Foreskin keratinocyte (primary cell): ENCODE measurements at places on chromosomes 16 and 17.

DNA sequence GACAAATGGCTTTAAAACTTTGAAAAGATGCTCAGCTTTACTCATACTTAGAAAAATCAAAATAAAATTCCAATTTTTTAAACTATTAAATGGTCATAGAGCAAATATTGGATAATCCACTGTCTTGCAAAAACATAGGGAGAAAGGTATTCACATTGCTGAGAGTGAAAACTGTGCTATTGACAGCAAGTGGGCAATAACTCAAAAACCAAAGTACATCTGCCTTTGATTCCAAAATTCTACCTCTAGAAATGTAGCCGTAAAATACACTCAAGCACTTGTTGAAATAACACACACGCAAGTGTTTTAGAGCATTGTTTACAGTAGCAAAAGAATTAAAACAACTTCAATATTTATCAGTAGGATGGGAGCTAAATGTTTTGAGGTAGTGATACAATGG lies 210.6 kb upstream of the HS3ST3A1 start:
- DNase-seq, result no peak

DNA sequence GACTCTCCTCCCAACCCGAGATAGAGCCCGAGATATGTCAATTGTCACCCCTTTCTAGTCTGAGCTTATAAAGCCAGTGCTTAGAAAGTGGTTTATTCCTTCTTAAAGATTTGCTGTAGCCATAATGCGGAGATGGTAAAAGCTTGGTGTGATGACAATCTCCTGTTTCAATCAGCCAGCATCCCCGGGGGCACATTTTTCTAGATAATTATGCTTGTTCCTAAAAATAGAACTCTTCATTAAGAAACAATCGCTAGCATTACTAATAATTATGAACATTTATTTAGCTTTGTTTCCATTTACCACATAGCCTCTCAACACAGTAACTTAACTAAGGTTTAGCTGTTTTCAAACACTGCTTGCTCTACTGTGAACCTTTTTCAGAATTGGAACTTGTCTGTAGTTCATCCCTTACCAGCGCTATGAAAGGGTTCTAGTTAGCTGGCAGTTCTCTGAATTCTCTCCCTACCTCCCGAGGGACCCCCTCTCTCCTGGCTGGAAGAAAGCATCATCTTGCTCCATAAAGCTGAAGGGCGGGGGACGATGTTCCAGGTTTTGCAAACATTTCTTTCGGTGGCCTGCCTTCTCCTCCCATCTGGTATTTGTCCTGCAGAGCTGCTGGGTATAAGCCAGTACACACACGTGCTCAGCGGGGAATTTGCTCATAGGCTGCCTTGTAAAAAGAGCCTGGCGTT lies 922 bp upstream of the MRPL58 start:
- no peak for DNase-seq

- no peak for DNase-seq
Observed at GRCh38 chr17:50173335-50173941, 7.6 kb downstream of the SGCA start.

- DNase-seq, result no peak
Observed at GRCh38 chr17:27554152-27554551, 76.8 kb upstream of the LGALS9 start.

DNA sequence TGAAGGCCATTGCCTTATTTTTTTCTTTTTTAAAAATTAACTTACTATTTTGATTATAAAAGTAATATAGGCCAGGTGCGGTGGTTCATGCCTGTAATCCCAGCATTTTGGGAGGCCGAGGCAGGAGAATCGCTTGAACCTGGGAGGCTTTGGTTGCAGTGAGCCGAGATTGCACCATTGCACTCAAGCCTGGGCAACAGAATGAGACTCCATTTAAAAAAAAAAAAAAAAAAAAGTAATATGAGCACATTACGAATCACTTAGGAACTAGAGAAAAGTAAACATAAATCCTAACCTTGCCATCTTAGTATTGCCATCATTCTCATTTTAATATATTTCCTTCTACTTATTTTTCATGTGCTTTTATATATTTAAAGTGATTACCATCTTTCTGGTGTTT lies 12.9 kb upstream of the TACO1 start:
- no peak for DNase-seq

DNA sequence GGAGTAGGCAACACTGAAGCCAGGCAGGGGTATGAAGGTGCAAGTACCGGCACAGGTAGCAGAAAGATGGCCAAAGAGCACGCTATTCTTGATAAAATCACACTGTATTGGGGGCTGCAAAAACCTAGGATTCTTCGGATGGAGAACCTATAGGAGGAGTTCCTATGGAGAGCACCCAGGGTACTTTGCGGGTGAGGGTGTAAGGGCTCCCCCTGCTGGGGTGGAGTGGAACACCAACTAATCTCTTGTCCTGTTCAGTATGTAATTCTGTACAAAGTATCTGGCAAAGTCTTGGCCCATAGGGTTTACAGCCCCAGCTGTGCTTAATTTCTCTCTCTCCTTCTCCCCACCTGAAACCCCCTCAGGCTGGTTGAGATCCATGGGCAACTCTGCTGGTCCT lies 393.1 kb upstream of the ASIC2 start:
- no peak for DNase-seq

- peak; percentile 53 for DNase-seq
Observed at GRCh38 chr17:44071772-44072171, 1.2 kb downstream of the G6PC3 start.

- DNase-seq, result no peak
Observed at GRCh38 chr16:76984196-76984595, 206.8 kb upstream of the MON1B start.

DNA sequence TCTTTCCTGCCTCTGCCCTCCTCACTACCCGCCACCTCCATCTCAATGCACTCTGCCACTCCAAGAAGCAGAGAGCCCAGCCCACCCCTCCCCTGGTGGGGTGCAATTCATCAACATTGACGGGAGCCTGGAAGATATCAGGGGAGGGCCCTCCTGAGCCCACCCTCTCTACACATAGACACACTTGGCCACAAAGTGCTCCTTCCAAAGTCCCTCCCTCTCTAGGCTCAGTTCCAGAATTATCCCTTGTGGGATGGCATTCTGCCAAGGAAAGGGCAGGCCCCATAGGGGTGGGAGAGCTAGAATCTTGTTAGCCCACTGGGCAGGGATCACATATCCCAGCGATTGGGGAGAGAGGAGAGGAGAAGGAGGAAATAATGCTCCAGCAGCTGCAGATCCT lies 66.2 kb downstream of the TMEM132E start:
- DNase-seq, result no peak

GRCh38 chr16:29757950-29758466 lies 12.2 kb upstream of the C16orf54 start:
- peak; percentile 31 for DNase-seq

DNA sequence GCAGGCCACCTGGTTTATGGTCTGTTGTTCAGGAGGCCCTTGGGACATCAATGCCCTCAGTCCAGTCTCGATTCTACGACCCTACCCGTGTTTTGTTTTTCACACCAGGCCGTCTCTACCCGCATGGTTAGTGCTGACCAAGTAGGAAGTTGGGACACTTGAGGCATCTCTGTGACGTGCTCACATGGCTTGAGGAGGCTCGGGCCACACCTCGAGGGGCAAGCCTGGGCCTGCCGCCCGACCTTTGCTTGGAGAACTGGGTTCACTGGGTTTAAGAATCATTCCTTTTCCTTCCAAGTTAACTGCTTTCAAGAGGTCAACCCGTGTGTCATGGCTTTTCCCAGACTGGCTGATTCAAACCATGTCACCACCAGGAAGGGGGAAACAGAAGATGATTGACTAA lies 86.8 kb downstream of the CMIP start:
- DNase-seq, result peak; percentile 99

GRCh38 chr17:2366747-2367494 lies 29.6 kb downstream of the SGSM2 start:
- DNase-seq, result no peak

GRCh38 chr17:80365983-80366382 lies 49.0 kb upstream of the ENDOV start:
- no peak for DNase-seq

GRCh38 chr17:18960803-18961511 lies 9.0 kb downstream of the SLC5A10 start:
- DNase-seq, result no peak

GRCh38 chr17:42266918-42267766 lies 9.0 kb downstream of the STAT5B start:
- peak; percentile 56 for DNase-seq

GRCh38 chr16:88170528-88170991 lies 212.2 kb upstream of the ZNF469 start:
- DNase-seq, result peak; percentile 45

DNA sequence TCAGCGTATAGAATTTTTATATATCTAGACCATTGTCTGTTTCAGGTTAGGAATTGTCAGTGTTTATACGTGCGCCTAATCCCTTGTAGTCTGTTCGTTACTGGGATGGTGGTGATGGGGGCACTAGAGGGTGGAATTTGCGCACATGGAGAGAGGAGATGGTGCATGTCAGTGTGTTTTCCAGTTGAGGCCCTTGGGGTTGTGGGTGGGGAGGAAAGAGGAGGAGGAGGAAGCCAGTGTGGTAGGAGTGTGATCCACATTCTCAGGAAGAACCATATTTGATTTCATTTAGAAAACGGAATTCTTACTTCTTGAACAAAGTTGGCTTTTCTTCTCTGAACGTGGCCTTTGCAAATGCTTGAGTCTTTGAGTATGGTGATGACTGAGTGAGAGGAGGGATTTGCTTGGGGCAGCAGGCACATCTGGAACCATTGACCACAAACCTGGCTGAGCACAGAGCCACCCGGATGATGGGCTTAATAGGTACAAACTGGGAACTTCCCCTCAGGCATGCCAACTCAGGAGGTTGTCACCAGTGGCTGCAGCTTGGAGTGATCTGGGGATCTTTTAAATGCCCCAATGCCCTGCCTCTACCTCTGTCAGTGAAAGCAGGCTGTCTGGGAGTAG lies 98.9 kb downstream of the PRKCB start:
- no peak for DNase-seq

DNA sequence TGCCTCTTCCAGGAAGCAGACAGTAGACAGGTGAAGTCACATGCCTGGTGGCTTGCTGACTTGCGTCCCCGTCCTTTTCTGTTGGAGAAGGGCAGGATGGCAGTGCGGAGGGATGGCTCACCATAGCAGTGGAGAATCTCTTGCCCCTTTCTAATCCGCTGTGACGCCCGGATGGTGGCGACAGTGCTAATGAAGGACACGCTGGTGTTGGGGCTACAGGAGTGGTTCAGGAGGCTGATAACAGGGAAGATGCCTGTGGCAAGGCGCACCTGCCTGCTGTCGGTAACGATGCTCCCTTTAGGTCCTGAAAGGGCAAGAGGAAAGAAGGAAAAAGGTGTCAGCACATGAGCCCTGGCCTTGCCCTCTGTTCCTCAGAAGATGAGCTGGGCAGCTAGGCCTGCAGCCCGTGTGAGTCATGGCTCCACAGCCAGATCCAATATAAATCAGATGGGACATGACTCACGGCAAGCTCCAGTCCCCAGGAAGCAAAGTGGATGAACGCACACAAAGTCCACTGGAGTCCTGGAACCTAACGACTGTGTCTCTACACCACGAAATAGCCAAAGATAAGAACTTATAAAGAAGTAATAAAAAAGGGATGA lies 25.5 kb downstream of the SERPINF1 start:
- no peak for DNase-seq

GRCh38 chr17:9115214-9116191 lies 94.2 kb downstream of the NTN1 start:
- no peak for DNase-seq

- DNase-seq, result no peak
Observed at GRCh38 chr17:34436607-34437006, 73.6 kb upstream of the CCL1 start.

- DNase-seq, result no peak
Observed at GRCh38 chr17:49880291-49881053, 32.6 kb upstream of the TAC4 start.

GRCh38 chr17:40452216-40452787 lies 9.1 kb downstream of the IGFBP4 start:
- no peak for DNase-seq

DNA sequence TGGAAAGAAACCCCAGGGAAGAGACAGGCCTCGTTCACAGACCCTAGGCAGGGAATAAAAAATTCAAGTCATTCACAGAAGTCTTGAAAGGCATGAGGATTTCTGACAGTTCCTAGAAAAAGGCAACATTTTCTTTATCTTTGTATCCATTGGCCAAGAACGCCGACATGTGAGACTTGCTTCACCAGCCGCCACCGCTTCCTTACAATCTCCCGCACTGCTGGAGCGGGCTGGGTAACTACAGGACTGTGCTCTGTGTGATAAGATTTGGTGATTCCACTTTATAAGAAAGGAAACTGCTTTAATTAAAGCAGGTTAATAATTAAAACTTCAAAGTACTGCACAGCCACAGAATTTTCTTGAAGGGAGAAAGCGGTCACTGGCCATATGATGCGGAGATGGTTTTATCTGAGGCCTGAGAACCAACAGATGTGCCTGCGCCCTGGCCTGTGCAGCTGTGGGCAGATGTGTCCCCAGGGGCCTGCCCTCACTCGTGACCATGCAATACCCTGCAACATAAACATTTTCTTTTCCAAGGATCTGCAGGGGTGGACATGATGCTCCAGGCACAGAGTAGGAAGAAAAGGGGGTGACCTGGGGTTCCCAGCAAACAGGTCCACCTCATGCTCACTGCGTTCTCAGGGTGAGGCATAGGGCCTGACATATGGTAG lies 13.0 kb upstream of the LGALS3BP start:
- DNase-seq, result no peak

DNA sequence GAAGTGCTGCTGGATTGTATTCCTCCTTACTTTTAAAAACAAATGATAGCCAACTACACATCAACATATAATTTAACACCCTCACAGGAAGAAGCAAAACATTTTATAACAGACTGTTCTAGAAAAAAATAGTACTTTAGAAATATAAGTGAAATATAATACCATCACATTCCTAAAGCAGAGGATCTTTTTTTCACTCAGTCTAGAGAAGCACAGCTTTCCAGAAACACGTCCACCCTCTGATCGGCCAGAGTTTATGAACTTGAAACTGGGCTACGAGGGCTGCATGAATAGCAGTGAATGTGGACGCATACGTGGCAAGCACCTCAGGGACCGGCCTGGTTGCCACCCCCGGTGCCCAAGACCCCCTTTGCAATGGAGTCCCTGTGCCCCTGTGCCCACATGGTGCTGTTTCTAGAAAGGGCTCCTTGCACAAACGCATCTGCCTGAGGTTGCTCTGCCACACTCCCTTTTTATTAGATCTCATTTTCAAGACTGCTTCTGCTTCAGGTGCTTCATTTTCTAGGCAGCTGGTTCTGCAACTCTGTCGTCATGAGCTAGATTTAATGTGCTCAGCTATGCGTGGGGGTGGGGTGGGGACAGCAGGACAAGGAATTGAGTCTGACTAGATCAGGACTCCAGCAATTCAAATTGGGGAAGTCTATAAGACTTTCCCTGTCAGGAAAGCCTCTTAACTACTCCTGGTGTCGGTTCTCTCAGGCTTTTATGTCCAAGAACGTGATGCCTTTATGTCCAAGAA lies 29.1 kb upstream of the ERN1 start:
- peak; percentile 10 for DNase-seq

GRCh38 chr16:27369806-27370205 lies 32.2 kb upstream of the IL21R start:
- DNase-seq, result no peak

- DNase-seq, result no peak
Observed at GRCh38 chr16:51262428-51262827, 111.4 kb upstream of the SALL1 start.
